ENCODE measurements at places on chromosomes 7 and 10.

DNA sequence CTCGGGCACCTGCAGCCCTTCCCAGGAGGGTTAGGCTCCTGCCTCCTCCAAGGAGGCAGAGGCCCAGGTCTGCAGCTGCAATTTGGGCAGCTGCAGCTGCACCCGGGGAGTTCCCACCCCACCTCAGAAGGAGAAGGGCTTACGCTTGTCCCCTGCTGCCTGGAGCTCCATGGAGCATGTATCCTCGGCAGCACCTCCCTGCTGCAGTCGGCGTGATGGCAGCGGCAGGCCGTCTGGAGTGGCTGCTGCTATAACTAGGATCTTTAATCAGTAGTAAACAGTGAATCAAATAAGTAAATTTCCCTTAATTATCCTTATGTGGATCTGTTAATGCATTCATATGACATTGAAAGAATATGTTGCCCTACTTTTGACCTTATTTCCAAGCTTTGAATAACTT is 167.0 kb downstream of the PON1 start:
- DNase-seq = no peak

GRCh38 chr10:6363511-6363910 is 160.8 kb downstream of the PFKFB3 start:
- no peak for DNase-seq

DNA sequence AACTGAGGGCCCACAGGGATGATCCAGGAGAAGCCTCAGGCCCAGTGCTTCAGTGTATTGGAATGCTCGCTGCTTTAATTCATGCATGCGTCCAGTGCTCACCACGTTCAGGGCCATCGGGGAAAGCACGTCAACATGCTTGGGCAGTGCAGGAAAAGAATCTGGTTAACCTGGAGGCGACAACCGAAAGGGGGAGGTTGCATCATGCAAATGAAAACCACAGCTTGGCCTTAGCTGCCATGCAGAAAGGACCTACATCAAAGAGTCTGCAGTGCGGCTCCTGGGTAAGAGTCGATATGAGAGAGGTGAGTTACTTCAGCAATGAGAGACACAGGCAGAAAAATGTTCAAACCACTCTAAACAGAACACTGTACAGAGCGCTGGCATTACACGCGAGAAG is 440.1 kb downstream of the KCNMA1 start:
- DNase-seq = no peak

DNA sequence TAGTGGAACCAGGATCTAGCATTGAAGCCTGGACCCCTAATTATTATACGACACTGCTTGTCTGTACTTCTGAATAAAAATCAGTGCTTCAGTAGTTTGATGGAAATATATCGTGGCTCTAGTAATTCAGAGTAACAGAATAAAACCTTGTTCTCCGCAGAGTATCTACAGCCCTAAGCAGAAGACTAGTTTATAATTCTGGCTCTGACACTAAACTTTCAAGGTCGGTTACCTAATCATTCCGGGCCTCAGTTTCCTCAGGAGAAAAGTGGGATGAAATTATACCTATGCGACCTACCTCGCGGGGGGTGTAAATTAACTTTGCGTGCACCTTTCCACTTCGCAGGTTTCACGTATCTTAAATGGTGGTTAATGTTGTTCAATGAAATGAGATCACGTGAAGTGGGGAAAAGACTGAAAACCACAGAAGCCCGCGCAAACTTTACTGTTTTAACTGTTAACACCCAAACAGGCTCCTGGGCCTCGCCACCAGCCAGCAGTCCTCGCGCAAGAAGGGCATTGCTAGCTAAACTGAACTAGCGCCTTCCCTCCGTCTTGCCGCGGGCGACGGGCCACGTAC is 615 bp downstream of the THAP5 start:
- no peak for DNase-seq

DNA sequence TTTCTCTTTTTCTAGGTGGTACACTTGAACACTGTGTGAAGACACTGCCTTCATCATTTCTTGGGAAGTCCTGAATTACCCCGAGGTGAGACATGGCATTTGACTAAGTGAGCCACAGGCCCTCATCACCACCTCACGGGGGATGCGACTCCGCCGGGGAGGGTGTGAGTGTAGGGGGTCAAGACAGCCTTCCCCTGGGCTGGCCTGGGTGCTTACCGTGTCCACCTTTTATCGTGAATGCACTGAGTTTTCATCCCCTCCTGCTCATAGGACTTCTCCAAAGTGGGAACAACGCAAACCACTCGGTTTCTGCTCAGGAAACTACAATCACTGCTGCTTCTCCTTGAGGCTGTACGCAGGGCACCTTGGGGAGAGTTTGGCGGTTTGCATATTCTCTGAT is 176.9 kb downstream of the SH2D4B start:
- no peak for DNase-seq

Data from T-helper 2 cell (primary cell).